Stimulated activated CD4-positive, alpha-beta T cell treated with anti-CD3 and anti-CD28 coated beads, Interleukin-4, amount 100 ng/mL, for 48 hours (primary cell): ENCODE measurements at places on chromosomes 5 and 9.

DNA sequence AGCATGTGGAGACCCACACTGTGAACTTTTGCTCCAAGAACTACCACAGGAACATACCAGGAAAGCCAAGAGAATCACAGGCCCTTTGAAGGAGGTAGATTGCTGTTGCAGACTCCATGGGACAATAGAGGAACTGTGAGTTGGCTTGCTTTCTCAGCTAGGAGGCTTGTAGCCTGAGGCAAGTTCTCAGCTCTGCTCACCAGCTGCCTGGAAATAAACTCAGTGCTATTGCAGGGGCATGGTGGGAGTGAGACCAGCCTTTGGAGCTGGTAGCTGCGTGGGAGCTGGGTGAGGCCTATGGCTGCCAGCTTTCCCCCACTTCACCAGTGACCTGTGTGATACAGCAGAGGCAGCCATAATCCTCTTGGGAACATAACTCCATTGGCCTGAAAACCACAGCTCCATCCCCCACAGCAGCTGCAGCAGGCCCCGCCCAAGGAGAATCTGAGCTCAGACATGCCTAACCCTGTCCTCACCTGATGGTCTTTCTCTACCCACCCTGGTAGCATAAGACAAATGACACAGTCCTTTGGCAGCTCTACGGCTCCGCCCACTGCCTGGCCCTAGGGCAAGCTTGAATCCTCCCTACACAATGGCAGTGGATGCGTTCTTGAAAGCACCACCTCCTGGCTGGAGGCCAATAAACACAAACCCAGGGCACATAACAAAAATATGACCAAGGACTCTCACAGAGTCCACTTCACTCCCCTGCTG is 389.5 kb downstream of the KIF4B start:
- DNase-seq, result no peak

DNA sequence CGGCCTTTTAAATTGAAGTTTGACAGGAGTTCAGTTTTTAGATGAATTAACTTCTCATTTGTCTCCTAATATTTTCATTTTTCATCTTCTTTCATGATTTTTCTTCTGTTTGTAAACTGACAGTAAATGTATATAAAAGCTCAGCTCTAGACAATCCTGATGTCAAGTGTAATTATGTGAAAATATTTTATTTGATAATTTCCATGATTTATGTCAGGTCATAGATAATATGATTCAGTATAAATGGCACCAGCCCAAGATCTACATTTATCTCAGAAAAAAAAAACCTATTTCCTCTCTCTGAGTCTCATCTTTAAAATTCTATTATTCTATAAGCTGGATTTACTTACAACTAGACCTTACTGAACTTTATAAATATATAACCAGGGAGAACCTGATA is 115.7 kb downstream of the MUSK start:
- no peak for DNase-seq

DNA sequence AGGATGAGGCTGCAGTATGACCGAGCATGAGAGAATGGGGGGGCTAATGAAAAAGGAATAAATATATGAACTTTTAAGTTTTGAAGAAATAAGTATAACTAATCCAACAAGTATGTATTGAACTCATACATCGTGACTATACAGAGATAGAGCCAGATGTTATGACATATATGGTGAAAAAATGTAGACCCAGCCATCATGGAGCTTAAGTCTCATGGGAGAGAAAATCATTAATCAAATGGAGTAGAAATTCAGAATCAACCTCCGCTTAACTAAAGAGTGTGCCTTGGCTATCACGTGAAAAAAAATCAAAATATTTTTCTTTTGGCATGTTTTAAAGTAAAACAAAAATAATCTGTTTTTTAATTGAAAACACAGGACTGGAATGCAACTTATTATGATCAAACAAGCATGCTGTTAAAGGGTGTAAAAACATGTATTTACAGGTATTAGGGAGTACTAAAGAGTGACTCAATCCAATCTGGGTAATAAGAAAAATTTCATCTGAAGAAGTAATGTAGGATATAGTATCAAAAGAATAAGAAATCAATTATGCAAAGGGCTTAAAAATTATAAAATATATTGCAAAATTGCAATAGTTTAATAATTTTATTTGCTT is 868.5 kb upstream of the NUDT12 start:
- DNase-seq, result no peak

DNA sequence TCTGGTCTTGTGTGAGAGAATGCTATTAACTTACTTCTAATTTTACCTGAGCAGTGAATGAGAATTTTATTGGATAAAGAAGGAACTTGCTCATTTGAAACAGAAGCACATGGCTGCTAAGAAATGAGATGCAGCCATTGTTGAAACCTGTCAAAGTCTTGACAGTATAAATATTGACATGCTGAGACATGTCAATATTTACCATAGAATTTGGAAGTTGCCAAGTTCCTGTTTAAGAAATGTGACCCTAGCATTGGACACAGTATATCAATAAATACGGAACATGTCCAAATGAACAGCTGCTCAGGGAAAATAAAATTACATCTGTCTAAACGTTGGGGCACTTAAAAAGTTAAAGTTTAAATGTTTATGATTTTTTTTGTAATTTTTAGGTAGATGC is 7.8 kb downstream of the XRCC4 start:
- no peak for DNase-seq

GRCh38 chr5:3311433-3311832 is 284.2 kb upstream of the IRX1 start:
- DNase-seq, result no peak

GRCh38 chr5:135950611-135951010 is 4.2 kb downstream of the LECT2 start:
- DNase-seq, result no peak

- DNase-seq, result no peak
Measured at GRCh38 chr5:93191035-93191817, 389.8 kb downstream of the NR2F1-AS1 start.

DNA sequence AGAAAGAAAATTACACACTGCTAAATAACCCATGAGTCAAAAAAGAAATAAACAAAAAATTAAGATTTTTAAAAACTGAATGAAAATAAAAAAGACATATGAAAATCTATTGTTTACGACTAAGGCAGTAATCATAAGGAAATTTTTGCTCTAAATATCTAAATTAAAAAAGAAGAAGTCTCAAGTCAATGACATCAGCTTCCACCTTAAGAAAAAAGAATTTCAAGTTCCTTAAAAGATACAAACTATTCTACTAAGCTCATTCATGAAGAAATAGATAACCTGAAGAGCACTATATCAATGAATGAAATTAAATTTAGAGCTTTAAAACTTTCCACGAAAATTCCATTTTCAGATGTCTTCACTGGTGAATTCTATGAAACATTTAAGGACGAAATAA is 15.7 kb upstream of the STARD4 start:
- no peak for DNase-seq

DNA sequence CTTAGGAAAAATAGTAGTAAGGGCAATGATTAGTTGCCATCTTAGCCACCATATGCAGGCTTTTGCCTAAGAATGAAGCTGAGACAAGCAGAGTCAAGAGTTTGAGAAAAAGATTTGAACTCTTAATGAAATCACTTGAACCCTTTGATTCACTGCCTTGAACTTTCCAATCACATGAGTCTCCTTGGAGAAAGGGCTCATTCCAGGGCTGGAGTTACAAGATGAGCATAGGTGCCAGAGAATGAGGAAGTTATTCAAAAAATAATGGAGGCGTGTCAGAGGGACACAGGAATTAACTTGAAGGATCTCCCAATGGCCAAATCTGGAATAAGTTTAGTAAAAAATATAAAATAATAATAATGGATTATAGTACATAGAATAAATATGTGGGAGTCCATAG is 35.3 kb downstream of the MAT2B start:
- no peak for DNase-seq

DNA sequence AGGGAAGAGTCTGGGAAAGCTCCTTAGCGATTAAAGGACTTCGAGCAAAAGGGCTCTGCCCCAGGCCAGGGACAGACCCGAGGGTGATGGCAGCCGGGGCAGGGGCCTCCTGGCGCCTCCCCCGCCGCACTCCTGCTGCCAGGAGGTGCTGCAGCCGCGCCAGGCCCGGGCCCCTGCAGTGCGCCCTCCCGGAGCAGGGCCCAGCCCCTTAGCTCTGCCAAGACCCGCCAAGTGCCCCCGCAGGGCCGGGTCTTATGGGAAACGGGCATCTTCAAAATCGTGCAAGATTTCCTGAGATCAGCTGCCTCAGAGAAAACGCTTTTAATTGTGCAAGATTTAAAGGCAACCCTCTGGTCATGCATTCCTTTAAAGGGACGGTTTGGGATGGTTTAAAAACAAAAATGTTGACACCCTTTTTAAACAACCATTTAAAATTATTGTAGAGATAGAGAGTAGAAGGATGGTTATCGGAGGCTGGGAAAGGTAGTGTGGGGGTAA is 52.4 kb downstream of the CDC14B start:
- no peak for DNase-seq

GRCh38 chr9:35338561-35339274 is 151.2 kb upstream of the RUSC2 start:
- DNase-seq, result no peak

GRCh38 chr5:160152287-160152686 is 33.0 kb upstream of the PWWP2A start:
- DNase-seq, result no peak

DNA sequence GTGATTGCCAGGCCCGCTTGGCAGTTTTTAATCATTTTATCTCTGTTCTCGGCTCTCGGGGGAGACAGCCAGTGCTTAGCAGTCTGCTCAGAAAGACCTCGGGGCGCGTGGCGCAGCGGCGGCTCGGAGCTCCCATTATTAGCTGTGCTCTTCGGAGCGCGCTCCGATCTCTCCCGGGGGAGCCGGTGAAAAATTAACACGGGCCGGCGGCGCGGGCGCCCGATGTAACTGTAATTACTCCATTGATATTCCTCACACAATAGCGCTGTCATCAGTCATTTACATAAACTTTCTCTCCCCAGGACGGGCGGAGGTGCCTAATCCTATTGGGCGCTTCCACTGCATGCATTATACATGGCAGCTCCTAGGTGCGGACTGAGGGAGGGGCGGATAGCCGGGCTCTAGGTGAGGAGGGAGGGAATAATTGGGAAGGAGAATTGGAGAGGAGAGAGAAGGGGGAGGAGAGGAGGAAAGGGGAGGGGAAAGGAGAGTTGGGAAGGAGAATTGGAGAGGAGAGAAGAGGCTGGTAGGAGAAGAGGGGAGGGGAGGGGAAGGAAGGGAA is 24.9 kb downstream of the LMX1B start:
- DNase-seq, result no peak

GRCh38 chr9:127051881-127052595 is 70.4 kb downstream of the ANGPTL2 start:
- DNase-seq, result no peak

DNA sequence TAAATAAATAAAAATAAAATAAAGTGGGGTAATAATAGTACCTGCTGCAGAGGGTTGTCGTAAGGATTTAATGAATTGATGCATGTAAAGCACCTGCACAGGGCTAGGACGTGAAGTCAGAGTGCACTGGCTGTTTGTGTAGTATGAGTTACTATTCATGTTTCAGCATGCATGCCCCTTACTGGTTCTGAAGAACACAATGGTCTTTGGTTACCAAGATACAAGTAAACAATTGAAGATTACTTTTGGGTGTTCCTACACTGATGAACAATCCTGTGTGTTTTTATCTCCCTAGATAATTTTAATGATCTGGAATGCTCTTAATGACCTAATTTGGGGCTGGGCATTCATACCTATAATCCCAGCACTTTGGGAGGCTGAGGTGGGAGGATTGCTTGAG is 23.2 kb upstream of the PRRC2B start:
- DNase-seq, result no peak

DNA sequence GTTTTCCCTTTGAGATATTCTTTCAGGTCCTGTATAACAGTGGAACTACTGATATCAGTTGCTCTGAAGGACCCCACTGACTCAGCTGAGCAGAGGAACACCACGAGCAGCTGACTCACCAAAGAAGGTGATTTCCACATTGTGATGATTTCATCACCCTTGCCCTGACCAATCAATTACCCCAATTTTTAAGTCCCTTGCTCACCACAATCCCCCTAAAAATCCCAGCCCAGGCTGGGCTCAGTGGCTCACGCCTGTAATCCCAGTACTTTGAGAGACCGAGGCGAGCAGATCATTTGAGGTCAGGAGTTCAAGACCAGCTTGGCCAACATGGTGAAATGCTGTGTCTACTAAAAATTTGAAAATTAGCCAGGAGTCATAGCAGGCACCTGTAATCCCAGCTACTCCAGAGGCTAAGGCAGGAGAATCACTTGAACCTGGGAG is 125.3 kb upstream of the ABCA1 start:
- peak; percentile 32 for DNase-seq

- no peak for DNase-seq
Measured at GRCh38 chr9:89669361-89669842, 64.6 kb downstream of the GADD45G start.

- peak; percentile 38 for DNase-seq
Measured at GRCh38 chr5:141605523-141606277, 13.1 kb downstream of the DIAPH1 start.

GRCh38 chr5:102792705-102793104 is 37.6 kb downstream of the PAM start:
- DNase-seq, result no peak
